Effector CD4-positive, alpha-beta T cell (primary cell): ENCODE measurements at places on chromosomes 7 and 10.

DNA sequence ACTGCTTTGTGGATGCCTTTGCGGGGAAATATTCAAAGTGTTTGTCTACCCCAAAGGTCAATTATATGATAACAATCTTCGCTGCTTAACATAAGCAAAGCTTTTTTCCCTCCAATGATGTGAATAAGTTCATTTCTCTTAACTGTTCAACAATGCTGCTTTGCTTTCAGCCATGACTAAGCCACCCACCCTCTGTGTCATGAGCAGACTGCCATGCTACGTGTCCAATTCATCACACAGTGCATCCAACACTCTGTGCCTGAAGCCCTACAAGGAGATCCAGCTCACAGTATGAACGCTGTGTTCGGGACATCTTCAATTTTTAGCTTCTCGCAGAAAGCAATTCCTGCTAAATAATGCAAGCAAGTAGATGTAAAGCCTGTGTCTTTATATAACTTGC, 5.7 kb upstream of the TAS2R40 start:
- DNase-seq: no peak

DNA sequence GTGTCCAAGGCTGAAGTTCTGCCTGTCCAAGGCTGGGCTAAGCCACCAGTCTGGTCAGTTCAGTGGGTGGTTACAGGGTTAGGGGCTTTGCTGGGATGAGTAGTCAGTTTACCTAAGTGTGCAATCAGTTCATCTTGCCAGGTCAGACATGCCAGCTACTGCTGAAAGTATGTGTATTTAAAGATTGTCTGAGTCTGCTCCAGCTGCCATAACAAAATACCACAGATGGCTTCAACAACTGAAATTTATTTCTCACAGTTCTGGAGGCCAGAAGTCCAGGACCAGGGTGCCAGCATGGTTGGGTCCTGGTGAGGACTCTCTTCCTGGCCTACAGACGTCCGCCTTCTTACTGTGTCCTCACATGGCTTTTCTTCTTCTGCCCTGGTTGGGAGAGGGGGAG, 52.4 kb upstream of the TNS3 start:
- no peak for DNase-seq

GRCh38 chr10:49512121-49512809, 26.7 kb downstream of the ERCC6 start:
- no peak for DNase-seq

DNA sequence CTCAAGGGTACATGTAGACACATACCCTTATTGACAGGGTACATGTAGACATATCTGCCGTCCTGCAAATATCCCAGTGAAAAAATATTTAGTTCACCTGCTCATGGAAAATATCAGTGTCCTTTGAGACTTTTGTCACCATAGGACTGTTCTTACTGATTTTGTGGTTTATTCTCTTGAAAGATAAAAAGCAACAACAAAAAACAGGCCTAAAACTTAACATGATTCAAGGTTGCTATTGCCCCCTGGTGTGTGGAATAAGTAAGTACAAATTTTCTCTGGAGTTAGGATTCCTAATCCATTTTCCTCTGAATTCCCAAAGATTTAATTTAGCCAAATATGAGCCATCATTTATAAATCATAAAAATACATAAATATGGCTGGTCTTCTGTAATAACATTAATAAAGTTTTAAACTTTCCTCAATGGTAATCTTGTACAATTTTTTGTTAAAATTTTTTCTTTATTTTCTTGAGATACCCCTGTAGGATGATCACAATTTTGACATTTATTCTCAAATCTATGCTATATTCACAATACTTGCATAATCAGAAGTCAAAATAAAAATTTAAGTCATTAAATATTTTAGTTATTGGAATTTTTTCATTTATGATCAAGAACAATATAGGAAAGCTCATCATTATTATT, 741.4 kb upstream of the POT1 start:
- DNase-seq: no peak

- DNase-seq: no peak
These were observed 19.8 kb downstream of the PIK3AP1 start for GRCh38 chr10:96700374-96701099.

DNA sequence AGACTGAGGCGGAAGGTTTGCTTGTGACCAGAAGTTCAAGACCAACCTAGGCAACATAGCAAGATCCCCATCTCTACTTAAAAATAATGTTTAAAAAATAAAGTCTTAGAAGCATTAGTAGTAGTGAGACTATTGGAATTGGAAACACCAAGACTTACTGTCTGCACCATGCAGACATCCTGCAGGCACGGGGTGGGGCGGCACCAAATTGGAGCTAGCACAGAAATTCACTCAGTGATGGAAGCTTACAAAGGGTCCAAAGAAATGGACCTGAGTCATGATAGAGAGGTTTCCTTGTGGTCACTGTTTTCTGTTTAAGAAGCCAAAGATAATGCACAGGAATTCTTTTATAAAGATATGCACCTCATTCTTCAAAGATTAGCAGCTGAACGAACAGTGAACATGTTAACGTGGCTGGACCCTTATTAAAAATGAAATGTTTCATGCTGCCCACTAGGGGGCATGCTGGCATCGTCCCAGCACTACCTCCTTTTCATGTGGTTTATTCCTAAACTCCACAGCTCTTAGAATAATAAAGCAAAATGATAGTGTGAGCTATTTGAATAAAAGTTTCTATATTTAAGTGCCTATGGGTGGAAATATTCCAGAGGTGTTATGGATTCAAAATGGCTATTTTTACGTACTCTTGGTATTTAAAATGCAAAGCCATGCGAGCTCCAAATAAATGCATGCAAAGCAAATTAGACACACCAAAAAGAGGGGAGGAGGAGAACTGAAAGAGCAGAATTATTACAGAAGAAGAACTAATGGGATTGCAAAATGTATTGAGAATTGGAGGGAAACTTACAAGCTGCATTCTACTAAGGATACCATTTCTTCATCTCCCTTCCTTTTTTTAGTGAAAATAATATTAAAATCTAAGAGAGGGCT, 28.6 kb downstream of the PDSS1 start:
- no peak for DNase-seq

GRCh38 chr7:139495580-139496125, 12.2 kb upstream of the KLRG2 start:
- DNase-seq: no peak

DNA sequence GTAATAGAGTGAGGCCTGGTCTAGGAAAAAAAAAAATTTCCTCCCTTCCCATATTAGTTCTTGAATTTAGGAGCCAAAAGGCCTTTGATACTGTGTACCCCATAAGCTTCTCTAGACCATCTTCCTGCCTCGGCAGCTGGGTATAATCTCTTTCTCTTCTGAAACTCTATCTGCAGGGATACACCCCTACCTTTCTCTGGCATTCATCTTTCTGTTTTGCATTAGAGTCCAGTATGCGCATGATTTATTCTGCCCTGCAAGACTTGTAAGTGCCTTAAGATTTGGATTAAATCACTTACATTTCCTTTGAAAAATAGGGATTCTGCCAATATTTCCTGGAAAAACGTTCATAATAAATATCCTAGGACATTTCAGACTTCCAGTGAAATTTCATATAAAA, 431.2 kb downstream of the PLXDC2 start:
- DNase-seq: no peak

- DNase-seq: no peak
These were observed 44.0 kb upstream of the COL13A1 start for GRCh38 chr10:69757553-69758309.

GRCh38 chr7:116195451-116195850, 14.9 kb upstream of the TES start:
- no peak for DNase-seq

- DNase-seq: no peak
These were observed 34.2 kb downstream of the SRI start for GRCh38 chr7:88185650-88186049.

DNA sequence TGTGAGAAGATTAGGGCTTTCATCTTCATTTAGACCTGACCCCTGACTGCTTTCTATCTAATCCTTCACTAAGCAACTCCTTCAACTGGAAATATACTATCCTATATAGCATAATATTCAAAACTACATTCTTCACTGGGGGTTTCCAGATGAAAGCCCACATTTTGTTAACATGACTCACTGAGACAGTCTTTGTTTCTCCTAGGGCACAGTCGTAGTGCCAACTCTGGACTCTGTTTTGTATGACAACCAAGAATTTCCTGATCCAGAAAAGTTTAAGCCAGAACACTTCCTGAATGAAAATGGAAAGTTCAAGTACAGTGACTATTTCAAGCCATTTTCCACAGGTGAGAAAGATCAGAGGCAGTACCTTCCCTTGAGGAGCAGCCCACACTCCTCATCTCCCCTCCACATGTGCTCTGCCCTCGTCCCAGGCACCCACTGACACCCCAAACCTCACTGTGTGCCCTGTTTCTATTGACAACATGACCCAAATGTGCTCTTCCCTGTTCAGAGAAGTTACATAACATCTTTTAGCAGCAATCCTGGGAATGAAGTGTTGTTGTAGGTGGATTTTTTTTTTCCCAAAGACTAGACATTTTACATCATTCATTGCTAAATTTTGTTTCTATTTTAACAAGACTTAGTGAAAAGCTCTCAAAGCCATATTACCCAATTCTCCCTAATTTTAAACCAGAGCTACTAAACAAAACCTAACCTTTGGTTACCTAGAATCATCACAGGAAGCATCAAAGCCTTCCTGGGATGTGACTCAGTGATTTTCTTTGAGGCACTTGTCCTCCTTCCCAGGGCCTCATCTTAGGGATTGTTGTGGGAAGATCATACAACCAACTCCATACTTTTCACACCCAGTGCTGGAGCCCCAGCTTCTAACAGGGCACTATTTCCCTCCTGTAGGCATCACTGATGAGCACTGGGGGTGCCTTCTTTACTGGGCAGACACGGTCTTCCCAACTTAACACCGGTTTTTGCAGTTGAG, 10.7 kb downstream of the CYP2E1 start:
- DNase-seq: no peak

DNA sequence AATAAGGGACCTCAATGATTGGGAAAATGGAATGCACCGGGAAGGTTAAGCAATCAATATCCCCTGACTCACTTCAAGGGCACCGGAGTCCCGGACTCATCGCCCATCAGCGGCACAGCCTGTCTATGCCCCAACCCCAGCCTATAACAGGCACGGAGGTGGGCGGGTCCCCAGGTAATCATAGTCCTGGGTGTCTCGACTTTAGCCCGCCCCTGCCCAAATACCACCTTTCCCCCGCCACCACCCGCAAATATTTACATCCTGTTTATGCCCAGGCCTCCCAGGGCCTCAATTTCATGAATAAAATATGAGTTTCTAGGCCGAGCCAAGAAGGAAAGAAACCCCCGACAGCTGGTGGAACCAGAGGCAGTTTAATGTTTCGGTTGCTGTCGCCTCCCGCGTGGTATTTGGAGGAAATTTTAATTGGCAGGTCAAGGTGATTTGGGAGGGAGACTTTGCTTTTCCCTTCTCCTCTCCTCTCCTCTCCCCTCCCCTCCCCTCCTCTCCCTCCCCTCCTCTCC, 15.6 kb upstream of the RFC2 start:
- peak; percentile 60 for DNase-seq

- no peak for DNase-seq
These were observed 94.8 kb upstream of the CDK13 start for GRCh38 chr7:39855325-39855674.

DNA sequence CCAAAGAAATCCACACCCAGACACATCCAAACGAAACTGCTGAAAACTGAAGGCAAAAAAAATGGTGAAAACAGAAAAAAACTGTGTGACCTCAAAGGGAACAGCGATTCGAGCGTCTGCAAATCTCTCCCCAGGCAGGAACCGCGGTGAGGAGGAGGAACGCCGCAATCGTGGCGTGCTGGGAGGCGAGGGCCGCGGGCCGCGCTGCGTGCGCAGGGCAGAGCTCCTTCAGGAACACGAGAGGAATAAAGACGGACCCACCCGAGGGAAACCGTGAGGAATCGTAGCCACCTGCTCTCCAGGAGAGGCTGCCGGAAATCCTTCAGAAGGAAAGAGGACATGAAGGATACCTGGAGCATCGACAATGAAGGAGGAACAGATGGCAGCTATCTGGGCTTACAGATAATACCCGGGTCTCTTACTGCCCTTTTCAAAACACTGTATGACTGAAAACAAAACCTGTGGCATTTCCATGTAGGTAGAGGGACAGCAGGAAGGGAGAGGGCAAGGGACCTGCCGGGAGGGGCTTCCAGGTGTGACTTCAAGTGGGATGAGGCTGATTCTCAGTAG, 266.0 kb downstream of the MAD1L1 start:
- no peak for DNase-seq

GRCh38 chr10:70442332-70442988, 979 bp upstream of the NODAL start:
- no peak for DNase-seq

GRCh38 chr7:1192171-1192676, 32.2 kb upstream of the ZFAND2A start:
- no peak for DNase-seq

DNA sequence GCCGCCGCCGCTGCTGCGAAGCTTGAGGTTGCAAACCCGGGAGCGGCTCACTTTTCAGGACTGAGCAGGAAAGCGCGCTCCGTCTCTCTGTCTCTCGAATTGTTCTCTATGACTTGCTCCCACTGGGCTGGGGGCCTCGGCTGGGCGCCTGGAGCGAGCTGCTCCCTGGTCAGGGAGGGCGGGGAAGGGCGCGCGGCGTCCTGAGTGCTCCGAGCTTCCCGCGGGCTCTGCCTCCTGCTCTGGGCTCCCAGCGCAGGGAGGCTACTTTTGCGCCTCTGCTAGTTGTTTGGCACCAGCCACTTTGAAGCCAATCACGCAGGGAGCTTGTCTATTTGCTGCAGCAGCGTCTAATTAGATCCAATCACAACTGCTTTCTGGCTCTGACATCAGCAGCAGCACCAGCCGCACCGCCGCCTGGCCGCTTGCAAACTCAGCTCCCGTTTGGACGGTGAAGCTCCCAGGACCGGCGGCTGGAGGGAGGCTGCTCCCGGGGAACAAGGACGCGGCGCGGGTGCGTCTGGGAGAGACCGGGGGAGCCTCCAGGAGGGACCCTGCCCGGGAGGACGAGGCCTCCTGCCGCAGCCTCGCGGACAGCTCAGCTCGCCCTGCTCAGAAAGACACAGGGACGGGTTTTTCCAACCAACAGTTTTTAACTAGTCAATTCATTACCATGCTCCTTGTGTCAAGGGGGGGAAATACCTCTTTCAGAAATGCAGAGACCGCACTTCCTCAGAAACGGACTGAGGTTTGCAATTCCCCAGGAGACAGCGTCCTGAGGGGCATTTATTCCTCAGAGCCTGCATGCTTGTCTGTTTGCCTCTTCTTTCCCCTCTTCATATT, at the start of gene ADARB2:
Gene ADARB2, minus strand, starts transcription at position 304 of the 840 bp plus-strand sequence.
- no peak for DNase-seq

GRCh38 chr7:117200786-117201458, 121.9 kb downstream of the WNT2 start:
- DNase-seq: no peak

GRCh38 chr10:11387551-11388222, 223.8 kb downstream of the USP6NL start:
- DNase-seq: no peak

- DNase-seq: no peak
These were observed at the start of gene KLF6 for GRCh38 chr10:3784510-3785250. TSS of gene KLF6 (minus strand) at chr10:3785209. CDS start at chr10:3785014, 195 bp downstream.
